ENCODE measurements at places on chromosomes 11 and 22.

GRCh38 chr11:122319085-122319484 lies 203.1 kb upstream of the BLID start:
- no peak for DNase-seq

- no peak for DNase-seq
These were observed 4.4 kb upstream of the IGLL5 start for GRCh38 chr22:22883090-22883727.

GRCh38 chr11:131464461-131464860 lies 94.0 kb downstream of the NTM start:
- DNase-seq, result no peak

- DNase-seq, result peak; percentile 20
These were observed 2.9 kb upstream of the SVIP start for GRCh38 chr11:22832315-22833015.

GRCh38 chr11:28606930-28607329 lies 498.7 kb downstream of the METTL15 start:
- no peak for DNase-seq

- no peak for DNase-seq
These were observed 14.6 kb downstream of the MN1 start for GRCh38 chr22:27786965-27787364.

DNA sequence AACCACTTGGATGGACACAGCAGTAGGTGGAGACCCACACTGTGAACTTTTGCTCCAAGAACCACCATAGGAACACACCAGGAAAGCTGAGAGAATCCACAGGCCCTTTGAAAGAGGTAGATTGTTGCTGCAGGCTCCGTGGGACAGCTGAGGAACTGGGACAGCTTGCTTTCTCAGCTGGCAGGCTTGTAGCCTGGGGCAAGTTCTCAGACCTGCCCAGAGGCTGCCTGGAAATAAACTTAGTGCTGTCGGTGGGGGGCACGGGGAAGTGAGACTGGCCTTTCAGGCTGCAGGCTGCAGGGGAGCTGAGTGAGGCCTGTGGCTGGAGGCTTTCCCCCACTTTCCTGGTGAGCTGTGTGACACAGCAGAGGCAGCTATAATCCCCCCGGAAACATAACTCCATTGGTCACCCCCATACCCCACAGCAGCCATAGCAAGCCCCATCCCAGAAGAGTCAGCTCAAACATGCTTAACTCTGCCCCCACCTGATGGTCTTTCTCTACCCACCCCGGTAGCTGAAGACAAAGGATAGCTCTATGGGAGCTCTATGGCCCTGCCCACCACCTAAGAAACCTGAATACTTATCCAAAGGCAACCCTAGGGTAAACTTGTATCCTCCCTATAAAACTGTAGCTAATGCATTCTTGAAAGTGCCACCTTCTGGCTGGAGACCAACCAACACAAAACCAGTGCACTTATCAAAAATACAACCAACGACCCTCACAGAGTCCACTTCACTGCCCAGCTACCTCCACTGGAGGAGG lies 21.4 kb upstream of the ACRV1 start:
- DNase-seq, result no peak

DNA sequence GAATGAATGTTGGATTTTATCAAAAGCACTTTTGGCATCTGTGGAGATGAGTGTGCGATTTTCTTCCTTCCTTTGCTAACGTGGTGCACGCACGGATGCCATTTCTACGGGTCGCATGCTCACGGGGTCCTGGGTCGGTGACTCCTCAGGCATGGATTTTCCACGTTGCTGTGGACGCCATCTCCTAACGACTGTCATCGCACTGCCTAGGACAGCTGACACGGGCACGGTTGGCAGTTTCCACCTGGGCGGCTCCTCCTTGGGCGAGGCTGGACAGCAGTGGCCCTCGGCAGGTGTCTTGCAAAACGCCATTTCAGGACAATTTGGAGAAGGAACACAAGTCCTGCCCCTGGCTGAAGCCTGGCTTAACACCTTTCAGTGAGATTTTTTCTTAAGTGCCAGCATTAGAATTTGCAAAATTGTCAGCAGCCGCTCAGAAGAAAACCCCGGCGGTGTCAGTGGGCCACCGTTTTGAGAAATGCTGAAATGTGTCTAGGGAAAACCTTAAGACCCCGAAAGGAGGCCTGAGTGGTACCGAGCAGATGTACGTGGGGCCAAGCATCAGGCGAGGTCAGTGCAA lies 34.7 kb upstream of the TOLLIP start:
- no peak for DNase-seq

- no peak for DNase-seq
These were observed 1288.4 kb downstream of the TBC1D22A start for GRCh38 chr22:48050836-48051235.

DNA sequence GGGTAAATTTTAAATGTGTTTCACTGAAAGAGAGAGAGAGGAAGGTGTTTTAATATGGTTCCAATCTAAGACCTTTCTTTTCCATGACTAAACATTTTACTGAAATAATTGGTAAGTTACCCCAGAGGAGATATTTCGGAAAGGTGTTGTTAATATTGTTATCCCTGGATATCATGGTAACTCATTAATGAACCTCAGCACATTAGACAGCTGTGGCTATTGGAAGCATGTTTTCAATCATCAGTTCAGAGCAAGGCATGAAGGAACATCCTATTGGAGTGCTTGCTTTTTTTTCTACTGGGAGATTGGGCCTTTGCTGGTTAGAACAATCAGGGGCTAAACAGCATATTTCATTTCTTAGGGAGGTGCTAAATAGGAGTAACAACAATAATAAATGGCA lies 11.8 kb downstream of the BARX2 start:
- DNase-seq, result no peak

- DNase-seq, result no peak
These were observed 25.9 kb upstream of the LYVE1 start for GRCh38 chr11:10594407-10594806.

DNA sequence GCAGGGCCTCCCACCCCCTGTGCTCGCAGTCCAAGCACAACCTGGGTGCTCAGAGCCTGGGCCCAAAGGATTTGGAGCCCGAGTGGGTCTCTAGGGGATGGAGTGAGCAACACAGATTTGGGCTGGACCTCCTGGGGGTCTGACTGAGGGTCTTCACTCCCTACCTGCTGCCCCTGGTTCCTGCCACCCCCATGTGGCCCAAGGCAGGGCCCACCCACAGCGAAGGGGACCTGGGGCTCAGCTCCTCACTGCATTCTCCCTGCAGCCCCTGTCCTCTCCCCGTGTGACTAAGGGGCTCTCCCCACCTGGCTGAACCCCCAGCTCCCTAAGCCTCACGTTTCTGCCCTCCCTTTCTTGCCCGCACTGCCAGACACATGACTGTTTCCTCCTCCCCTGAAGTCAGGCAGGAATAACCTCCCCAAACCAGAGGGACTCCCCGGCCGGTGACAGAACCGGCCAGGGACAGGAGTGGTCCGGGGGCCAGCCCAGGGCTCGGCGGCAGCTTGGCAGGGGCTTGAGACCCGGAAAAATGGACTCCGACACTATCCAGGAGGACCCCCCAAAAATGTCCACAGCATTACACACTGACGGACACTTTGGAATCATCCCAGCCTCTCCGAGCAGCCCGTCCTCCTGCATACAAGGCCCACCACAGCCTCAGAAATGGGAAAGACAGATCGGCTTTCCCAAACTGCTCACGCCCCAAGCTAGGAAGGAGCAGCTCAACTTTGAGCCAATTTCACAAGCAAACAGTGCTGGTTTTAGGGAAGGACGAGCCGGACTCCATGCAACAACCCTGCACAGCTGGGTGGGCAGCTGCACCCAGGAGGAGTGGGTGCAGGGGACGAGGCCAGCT lies 57.8 kb downstream of the BRD1 start:
- no peak for DNase-seq

DNA sequence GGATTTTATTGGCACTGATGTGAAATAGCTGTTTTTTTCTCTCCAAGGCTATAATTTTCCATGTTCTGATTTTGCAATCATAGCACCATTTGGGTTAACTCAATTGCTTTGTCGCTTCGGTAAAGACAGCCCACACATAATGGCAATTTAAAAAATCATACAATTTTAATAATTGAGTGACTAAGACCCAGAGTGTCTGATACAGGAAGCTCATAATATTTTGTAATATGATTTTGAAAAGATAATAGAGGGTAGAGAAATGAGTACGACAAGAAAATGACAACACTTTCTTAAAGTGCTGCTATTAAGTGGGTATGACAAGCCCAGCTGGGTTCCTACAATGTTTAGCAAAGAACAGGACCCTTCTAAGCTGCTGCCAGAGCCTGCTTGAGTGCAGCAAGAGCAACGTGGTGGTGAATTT lies 439.1 kb downstream of the METTL15 start:
- DNase-seq, result no peak

DNA sequence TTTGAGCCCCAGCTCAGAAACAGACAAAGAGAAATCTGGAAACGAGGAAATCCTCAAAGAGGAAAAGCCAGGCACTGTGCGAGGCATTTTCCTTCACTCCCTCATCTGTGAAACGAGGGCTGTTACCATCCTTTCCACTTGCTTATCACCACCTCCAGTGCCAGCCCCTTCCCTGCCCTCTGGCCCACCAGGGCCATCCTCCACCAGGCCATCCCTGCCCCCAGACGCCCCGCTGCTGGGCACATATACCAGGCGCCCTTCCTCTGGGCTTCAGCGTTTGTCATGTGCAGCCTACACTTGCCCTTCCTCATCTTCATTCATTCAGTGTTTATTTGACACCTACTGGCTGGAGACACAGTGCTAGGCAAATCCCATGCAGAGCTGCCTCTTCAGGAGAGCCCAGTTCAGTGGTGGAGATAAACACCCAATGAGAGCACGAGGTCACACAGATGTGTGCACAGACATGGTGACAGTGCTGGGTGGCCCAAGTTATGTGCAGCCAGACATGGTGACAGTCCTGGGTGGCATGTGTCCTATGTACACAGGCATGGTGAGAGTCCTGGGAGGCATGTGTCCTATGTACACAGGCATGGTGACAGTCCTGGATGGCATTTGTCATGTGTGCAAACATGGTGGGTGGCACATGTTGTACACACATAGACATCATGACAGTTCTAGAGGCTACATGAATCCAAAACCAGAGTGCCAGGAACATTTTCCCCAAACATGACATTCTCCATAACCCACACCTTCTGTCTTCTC lies 9.7 kb downstream of the SPTBN2 start:
- DNase-seq, result no peak

DNA sequence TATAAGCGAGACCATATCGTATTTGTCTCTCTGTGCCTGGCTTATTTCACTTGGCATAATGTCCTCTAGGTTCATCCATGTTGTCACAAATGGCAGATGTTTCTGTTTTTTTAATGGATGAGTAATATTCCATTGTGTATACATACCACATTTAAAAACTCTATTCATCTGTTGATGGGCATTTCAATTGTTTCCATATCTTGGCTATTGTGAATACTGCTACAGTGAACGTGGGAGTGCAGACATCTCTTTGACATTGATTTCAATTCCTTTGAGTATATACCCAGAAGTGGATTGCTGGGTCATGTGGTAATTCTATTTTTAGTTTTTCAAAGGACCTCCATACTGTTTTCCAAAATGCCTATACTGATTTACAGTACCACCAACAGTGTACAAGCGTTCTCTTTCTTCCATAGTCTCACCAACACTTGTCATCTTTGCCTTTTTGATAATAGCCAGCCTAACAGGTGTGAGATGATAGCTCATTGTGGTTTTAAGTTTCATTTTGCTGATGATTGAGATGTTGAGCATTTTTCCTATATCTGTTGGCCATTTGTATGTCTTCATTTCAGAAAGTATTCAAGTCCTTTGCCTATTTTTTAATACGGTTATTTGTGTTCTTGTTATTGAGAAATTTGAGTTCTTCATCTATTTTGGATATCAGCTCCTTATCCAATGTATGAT lies 194.7 kb upstream of the E2F8 start:
- no peak for DNase-seq

- no peak for DNase-seq
These were observed 77.5 kb upstream of the RRM1 start for GRCh38 chr11:4017129-4017528.

DNA sequence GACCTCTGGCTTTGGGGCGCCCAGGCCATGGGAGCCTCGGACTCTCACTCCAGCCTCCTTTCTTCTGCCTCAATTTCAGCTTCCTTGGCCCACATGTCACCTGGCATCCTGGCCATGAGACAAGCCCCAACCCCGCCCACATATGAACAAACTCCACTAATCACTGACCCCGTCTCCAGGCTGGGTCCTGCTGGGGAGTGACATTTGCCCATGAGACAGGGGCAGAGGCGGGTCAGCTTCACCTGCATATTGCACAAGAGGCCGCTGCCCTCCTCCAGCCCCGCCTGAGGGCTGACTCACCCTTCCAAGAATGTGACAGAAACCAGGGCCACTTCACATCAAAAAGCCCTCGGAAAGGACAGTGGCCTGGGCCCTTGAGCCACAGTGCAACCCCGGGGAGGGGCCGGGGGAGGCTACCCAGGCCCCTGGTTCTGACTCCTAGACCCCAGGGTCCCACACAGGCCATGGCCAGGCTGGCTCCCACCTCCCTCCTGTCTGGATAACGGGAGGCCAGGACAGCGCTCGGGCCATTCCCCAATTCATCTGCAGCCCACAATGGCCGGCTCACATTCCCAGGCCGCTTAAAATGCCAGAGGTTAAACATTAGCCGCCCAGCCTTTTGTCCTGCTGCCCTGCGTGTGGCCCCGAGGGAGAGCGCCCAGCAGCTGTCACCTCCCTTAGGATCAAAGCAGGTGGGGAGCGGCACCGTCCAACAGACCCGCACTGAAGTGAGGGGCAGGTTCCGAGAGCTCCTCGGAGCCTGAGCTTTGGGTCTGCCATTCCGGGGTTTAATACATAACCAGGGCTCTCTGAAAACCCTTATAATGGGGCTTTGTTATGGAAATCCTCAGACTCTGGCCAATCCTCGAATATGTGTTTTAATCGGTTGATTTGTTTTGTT lies 42.3 kb downstream of the TRMU start:
- DNase-seq, result no peak

DNA sequence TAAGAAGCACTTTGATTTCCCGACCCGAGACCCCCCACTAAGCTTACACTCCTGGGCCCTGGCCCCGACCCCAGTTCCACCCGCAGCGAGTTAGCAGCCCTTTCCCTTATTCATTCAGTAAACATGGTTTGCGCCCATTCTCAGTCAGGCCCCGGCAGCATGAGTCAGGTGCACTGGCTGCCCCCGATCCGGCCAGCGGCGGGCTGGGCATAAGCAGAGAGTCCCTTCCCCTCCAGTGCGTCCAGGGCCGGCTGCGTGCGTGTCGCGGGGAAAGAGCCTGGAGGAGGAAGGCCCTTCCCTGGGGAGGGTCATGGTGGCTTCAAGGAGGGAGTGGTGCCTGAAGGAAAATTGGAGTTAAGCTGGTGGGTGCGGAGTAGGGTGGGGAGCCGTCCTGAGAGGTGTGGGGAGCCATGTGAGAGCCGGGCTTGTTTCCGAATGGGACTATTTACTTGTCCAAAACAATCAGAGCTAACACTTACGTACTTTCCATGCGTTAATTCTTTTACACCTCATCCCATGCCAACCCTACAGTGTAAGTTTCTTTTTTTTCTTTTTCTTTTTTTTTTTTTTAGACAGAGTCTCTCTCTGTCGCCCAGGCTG lies 657 bp downstream of the IGHMBP2 start:
- DNase-seq, result no peak

GRCh38 chr11:3949125-3949524 lies 93.7 kb downstream of the STIM1 start:
- DNase-seq, result no peak

Measured in midbrain (tissue), 1 donor.